ENCODE measurements at places on chromosomes 1 and 21. TPM values are rescaled to one million over a fixed set of nuclear protein-coding genes. Genes with fewer than 3 reads are reported as not detected.

AGT gene
- total RNA-seq, result 0.09 TPM

FCAMR gene
- not detected for total RNA-seq

VHLL gene
- total RNA-seq, result not detected

SHISA4 gene
- 23.2 TPM for total RNA-seq

PM20D1 gene
- total RNA-seq, result not detected

KISS1 gene
- not detected for total RNA-seq

OLIG2 gene
- total RNA-seq, result not detected

OR2L2 gene
- not detected for total RNA-seq

ZMYND12 gene
- 0.30 TPM for total RNA-seq

KLF17 gene
- 0.05 TPM for total RNA-seq

HORMAD1 gene
- not detected for total RNA-seq

LEFTY2 gene
- not detected for total RNA-seq

NOS1AP gene
- 0.89 TPM for total RNA-seq

EDARADD gene
- total RNA-seq, result not detected

ADAMTSL4 gene
- total RNA-seq, result 2.7 TPM

AKIRIN1 gene
- 56.4 TPM for total RNA-seq

LCE1D gene
- not detected for total RNA-seq

WRAP73 gene
- total RNA-seq, result 15.7 TPM

COL18A1 gene
- 239 TPM for total RNA-seq

CHRM3 gene
- total RNA-seq, result 2.8 TPM

SMIM1 gene
- total RNA-seq, result 1.2 TPM

KIF17 gene
- total RNA-seq, result 1.2 TPM

ELAPOR1 gene
- total RNA-seq, result 0.89 TPM

ITGB2 gene
- total RNA-seq, result not detected

ROR1 gene
- 9.1 TPM for total RNA-seq

FPGT gene
- 13.7 TPM for total RNA-seq

CASZ1 gene
- under 0.01 TPM for total RNA-seq

TP73 gene
- total RNA-seq, result not detected

KPNA6 gene
- total RNA-seq, result 52.5 TPM
